Stimulated activated CD4-positive, alpha-beta T cell treated with anti-CD3 and anti-CD28 coated beads, Interleukin-1b, Interleukin-23, amount 100 ng/mL, for 1 hour (primary cell): ENCODE measurements at places on chromosomes 2 and 18.

DNA sequence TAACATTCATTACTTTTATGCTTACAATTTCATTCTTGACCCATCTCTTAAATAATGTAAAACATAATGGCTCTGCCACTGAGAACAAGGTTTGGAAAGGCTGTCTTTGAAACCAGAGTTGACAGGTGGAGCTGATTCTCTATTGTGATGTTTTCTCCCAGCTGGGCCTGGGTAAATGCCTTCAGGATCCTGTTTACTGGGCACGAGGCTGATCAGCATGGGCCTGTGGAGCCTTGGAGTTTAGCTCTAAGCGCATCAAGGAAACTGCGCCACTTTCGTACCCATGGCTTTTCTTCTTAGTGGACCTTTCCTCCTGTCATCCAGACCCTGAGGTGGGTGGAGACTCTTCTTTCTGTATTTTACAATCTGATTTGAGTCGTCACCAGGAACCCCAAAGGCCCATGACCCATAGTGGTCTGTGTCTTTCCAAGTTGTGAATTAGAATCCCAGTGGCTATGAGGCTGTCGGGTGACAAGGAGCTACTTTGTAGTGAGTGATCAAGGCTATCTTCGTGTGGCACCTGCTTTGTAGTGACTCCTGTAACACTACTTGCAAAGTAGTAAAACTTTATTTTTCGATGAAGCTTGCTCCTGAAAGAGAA, 123.1 kb downstream of the LPIN1 start:
- no peak for DNase-seq

GRCh38 chr2:167862782-167863181, 384.6 kb downstream of the STK39 start:
- no peak for DNase-seq

GRCh38 chr2:10345813-10346212, 43.1 kb downstream of the HPCAL1 start:
- DNase-seq, result no peak

DNA sequence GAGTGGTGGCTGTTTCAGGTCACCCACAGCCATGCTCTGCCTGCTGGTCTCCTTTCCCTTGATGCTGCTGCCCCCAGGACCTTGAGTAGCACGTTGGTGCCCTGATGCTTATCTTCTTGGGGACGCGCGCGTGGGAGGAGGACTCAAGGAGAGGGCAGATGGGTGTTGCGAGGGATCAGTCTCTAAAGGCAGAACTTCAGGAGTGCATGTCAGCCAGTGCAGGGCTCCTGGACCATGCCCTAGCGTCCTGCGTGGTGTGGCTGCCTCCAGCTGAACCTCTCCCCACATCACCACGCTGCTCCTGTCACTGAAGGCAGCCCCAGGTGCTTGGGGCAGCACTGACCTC, 62.5 kb upstream of the GLI2 start:
- DNase-seq, result no peak

GRCh38 chr2:119849838-119850565, 90.3 kb downstream of the PTPN4 start:
- no peak for DNase-seq

DNA sequence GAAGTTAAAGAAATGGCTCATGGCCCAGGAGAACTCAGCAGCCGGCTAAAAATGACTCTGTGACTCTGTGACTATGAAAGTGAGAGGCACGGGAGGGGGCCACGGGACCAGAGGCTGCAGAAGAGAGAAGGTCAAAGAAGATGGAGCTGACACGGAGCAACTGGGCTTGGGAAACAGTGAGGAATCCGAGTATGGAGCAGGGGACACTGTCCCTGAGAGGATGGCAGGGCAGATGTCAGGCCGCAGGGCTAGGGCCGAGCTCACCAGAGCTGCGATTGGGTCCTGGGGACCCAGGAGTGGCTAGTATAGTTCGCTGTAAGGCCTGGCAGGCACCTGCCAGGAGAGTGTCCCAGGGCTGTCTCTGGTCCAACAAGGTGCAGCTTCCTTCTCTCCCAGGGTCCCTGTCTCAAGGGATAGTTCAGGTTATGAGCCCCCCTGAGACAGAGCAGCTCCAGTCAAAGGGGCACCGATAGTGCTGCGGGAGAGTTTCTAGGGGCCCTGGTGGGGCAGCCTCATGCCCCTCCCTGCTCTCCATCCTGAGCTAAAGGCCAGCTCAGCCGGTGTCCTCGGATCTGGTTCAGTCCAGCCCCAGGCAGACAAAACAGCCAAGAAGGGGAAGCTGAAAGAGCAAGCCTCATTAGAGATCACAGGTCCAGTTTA, 42.7 kb downstream of the CIB4 start:
- no peak for DNase-seq

GRCh38 chr2:199461711-199462346, 4.1 kb upstream of the SATB2 start:
- DNase-seq, result no peak
